Fibroblast of skin of back (primary cell): ENCODE measurements at places on chromosomes 13 and 19.

GRCh38 chr13:52780092-52780491, 40.5 kb upstream of the CNMD start:
- DNase-seq: no peak

- DNase-seq: no peak
Observed at GRCh38 chr19:17246681-17247425, 1.1 kb upstream of the NR2F6 start.

- no peak for DNase-seq
Observed at GRCh38 chr19:35898499-35898809, 1.9 kb downstream of the NFKBID start.

- no peak for DNase-seq
Observed at GRCh38 chr13:27770809-27771208, 21.5 kb upstream of the GSX1 start.

DNA sequence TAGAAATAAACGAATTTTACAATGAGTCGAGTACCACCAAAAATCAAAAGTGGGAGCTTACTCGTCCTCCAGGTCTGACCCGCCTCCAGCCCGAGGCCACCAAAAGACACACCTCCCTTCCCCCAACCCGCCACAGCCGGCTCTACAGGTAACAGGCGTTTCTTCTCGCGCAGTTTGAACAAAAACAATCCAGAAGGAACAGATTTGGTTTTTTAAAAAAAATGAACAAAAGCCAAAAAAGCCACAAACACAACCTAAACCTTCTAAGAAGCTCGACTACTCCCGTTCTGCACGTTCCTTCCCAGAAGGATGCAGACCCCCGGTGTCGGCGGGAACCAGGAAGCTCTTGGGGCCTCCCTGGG, 671 bp downstream of the ZDHHC20 start:
- DNase-seq: peak; percentile 17

GRCh38 chr13:88005188-88005587, 334.0 kb downstream of the SLITRK5 start:
- no peak for DNase-seq

GRCh38 chr13:33679658-33680012, 138.3 kb upstream of the RFC3 start:
- DNase-seq: no peak

GRCh38 chr19:47210689-47211316, 20.2 kb downstream of the BBC3 start:
- DNase-seq: peak; percentile 82

DNA sequence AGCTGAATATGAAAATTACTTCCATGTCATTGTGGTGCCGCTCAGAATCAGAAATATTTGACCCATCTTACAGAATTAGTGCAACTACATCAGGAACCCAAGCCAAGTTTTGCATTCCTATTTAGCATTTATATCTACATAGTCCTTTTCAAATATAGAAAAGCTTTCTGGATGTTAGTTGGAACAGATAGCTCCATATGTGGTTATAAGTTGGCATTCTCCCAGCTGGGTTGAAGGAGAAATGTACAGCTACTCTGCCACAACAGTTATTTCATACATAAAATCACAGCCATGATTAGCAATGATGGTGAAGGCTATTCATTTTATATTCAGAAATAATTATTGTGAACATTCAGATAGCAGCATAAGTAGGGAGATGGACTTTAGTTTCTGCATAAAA, 28.2 kb downstream of the HPN start:
- DNase-seq: peak; percentile 31

DNA sequence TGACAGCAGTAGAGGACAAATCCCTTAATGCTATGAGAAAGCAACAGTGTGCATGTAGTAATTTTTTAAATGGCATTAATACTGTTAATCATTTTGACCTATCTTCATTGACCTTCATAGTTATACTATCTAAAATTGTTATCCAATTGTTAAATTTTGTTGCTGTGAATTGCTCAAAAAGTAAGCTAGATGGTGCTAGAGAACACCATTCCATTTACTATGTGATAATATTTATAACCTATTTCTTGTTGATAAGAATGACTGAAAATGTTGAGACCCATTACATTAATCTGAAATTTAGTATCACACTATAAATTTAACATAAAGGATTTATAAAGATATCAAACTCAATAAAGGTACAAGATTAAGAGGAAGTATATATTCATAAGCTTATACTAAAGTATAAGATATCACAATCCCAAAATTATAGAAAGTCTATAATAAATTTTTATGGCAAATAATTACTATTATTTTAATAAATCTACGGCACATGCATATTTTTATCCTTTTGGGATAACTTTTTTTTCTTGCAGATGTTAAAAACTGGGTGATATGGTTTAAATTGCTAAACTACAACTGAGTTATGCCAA, 1573.3 kb downstream of the PCDH9 start:
- peak; percentile 17 for DNase-seq

- DNase-seq: peak; percentile 86
Observed at GRCh38 chr13:99307648-99308339, 595 bp upstream of the GPR183 start.

GRCh38 chr19:33282036-33282671, 20.2 kb downstream of the CEBPA start:
- DNase-seq: no peak

DNA sequence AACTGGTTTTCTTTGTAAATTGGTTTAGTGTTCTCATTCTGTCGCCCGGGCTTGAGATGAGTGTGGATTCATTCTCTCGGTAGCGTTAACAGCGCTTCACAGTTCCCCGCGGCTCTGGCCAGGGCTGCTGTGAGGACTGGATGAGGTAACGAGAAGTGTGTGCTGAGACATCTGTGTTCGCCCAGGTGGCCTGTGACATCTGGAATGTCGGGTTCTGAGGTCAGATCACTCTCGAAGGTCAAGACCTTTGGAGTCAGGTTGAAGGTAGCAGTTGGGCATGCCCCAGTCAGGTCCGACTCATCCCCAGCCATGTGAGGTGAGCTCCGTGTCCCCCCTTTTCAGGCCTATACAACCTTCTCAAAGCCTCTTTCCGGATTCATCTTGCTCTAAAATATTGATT, 13.4 kb upstream of the TUBGCP3 start:
- no peak for DNase-seq

- DNase-seq: no peak
Observed at GRCh38 chr13:80642641-80643040, 301.7 kb upstream of the SPRY2 start.

DNA sequence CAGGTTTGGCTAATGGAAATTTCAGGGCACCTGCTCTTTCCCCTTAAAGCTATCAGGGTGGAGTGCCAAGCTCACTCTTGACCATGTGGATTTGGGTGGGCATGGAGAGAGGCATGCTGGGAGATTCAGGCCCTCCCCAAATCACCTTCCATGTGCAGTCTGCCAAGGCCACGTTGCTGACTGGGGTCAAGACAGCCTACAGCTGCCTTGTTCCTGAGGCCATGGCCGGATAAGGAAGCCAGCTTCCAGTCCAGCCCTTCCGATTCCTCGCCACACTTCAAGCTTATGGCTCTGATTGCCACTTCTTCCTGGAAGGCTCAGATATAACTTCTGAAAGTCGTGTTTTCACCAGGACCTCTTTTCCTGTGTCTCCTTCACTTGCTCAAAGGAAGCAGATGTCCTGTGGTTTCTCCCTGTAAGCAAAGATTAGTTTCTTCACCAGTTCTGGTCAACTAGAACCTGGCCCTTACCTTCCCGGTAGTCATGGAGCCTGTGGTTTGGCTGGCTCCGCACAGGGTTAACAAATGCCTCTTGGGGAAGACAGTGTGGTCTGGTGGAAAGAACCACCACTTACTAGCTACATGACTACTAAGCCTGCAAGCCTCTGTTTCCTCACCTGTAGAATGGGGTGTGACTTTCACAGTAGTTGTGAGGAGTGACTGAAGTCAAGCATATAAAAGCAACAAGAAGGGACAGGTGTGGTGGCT, 16.1 kb upstream of the TPT1 start:
- no peak for DNase-seq

- peak; percentile 83 for DNase-seq
Observed at GRCh38 chr13:36051082-36051481, 80.1 kb downstream of the DCLK1 start.

GRCh38 chr13:20714563-20715329, 11.2 kb downstream of the IL17D start:
- peak; percentile 75 for DNase-seq

DNA sequence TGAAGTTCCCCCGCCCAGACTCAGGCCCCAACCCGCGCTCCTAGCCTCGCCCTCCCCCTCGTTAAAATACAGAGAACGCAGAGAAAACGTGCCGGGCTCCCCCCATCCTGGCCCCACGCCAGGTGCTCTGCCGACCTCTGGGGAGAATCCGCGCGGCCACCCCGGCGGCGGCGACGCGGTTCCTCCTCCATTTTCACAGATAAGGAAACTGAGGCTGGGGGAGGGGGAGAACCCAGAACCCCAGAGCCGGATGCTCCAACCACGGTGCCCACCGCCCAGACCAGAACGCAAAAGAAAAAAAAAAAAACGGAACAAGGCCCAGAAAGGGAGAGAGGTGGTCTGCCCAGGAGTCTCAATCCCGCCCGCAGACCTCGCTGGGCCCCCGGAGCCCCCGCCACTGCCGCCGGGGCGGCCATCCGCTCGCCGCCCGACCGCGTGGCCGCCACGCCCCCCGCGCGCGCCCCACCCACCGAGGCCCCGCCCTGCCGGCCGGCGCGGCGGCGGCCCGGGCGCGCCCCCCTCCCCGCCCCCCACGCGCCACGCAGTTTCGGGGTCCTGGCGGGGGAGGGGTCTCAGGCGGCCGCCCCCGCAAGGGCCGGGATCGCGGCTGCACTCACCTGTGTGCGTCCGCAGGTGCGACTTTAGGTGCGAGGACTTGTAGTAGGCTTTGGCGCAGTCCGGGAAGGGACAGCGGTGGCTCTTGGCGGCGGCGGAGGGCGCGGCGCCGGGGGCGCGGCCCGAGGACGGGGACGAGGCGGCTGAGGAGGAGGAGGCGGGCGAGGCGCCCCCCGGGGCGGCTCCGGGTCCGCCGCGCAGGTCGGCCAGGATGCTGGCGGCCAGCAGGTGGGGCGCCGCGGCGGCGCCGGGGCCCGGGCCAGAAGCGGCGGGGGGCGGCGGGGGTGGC, 703 bp downstream of the KLF16 start:
- DNase-seq: peak; percentile 32

- DNase-seq: no peak
Observed at GRCh38 chr13:36412736-36413135, 19.6 kb upstream of the CCNA1 start.

GRCh38 chr19:55697069-55697440, 22.0 kb downstream of the EPN1 start:
- no peak for DNase-seq

- DNase-seq: no peak
Observed at GRCh38 chr19:1081301-1082164, 13.6 kb downstream of the POLR2E start.

GRCh38 chr19:15367439-15367838, 12.1 kb downstream of the AKAP8 start:
- DNase-seq: no peak

DNA sequence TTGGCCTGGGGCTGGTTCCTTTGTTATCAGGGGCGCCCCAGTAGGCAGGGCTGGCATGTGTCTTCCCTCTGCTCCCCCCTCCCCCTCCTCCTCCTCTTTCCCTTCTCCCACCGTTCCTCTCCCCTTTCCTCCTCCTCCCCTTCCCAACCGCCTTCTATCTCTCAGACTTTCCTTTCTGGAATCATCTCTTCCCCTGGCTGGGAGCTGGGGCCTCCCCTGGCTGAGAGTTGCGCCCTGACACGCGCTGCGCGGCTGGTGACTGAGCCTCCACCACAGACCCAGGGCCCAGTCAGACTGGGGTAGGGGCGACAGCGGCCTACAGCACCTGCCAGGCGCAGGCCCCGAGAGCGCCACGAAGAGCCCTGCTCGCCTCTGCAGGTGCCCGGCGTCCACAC, 2.8 kb downstream of the PNMA8B start:
- no peak for DNase-seq

DNA sequence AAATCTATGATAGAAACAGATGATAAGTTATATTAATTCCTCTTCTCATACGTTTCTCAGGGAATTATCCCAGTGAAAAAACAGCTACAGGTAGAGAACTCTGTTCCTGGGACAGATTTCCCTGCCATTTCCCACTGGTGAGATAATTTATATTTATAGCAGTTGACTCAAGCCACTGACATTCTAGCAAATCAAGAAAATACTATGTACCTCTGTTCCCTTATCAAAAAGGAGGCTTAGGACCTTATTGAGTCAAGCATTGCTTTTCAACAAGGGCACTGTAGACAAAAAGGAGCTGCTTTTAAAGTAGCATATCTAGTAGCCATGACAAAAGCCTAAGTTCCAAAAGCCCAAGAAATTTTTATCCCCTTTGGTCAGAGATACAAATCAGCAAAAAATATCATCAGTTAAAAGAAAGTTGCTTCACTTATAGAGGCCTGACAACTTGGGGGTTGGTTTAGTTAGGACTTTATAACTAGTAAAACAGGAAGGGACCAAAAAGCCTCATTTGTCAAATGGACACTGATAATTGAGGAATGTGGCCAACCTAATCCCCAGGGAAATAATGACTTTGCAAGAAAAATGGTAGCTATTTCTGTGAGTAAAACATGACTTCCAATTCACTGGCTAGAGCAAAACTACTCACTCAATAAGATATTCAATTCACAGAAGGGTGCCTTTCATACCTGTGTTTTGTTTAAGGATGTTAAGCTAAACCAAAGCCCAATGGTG, 652.5 kb downstream of the SLITRK1 start:
- DNase-seq: peak; percentile 84

GRCh38 chr13:113759525-113760137, 605 bp downstream of the TMEM255B start:
- no peak for DNase-seq

DNA sequence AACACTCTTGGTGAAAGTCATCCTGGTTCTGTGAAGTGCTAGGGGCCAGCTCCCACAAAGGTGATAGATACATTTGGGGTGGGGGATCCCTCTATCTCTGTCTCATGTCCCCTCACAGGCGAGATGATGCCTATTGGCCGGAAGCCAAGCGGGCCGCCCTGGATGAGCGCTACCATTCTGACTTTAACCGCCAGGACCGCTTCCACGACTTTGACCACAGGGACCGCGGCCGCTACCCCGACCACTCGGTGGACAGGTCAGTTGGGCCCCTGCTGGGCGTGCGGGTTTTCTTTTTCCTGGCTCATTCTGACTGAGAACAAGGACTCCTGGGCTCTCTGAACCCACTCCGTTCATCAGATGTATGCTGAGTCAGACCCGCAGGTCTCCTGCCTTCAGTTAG, 16.4 kb downstream of the MICOS13 start:
- no peak for DNase-seq

DNA sequence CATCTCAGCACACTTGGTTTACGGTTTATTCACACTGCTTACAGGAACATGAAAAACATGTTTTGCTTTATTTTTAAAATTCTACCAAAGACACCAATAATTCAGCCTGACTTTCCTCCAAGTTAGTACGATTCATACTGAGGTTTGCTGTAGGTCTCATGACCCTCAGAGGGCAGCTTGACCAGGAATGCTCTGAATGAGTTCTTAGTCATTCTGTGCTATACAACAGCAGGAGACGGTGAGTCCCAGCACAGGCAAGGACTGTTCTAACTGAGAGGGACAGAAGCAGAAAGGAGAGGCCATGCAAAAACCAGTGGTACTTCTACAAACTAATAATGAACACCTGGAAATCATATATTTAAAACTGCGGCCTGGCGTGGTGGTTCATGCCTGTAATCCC, 6.4 kb downstream of the GRTP1 start:
- peak; percentile 32 for DNase-seq

- no peak for DNase-seq
Observed at GRCh38 chr19:54415901-54416673, 823 bp downstream of the TTYH1 start.

GRCh38 chr13:97696921-97697320, 256.6 kb upstream of the IPO5 start:
- no peak for DNase-seq
